Vein endothelial cell (primary cell): ENCODE measurements at places on chromosomes 13 and 19. TPM values are rescaled to one million over a fixed set of nuclear protein-coding genes. Genes with fewer than 3 reads are reported as not detected.

Gene ADGRE1
- not detected in 2 replicates for total RNA-seq

Gene N4BP2L1
- 0.98 and 1.6 TPM in 2 replicates for total RNA-seq

Gene CACNG7
- total RNA-seq, result 0.19 TPM in 1 of 2 replicates, not detected in the other

Gene PRTN3
- not detected in 2 replicates for total RNA-seq

Gene NLRP11
- under 0.01 TPM in 1 of 2 replicates, not detected in the other for total RNA-seq

Gene DNAAF3
- 0.33 and 0.38 TPM in 2 replicates for total RNA-seq

Gene CAB39L
- total RNA-seq, result 8.6 and 9.1 TPM in 2 replicates

Gene MIA
- total RNA-seq, result not detected in 2 replicates

Gene GRK1
- total RNA-seq, result under 0.01 TPM in 1 of 2 replicates, not detected in the other

Gene ZNF429
- 3.3 and 4.4 TPM in 2 replicates for total RNA-seq

Gene GNG7
- total RNA-seq, result 0.48 and 0.98 TPM in 2 replicates

Gene SMARCA4
- total RNA-seq, result 117 and 135 TPM in 2 replicates

Gene CLIP3
- total RNA-seq, result 4.0 and 5.6 TPM in 2 replicates

Gene RFPL4A
- 2.3 TPM in 1 of 2 replicates, not detected in the other for total RNA-seq

Gene WDR88
- total RNA-seq, result not detected in 2 replicates

Gene GPATCH1
- 6.2 and 7.1 TPM in 2 replicates for total RNA-seq

Gene HCST
- total RNA-seq, result not detected in 2 replicates
